ENCODE measurements at places on chromosomes 11 and 22.

DNA sequence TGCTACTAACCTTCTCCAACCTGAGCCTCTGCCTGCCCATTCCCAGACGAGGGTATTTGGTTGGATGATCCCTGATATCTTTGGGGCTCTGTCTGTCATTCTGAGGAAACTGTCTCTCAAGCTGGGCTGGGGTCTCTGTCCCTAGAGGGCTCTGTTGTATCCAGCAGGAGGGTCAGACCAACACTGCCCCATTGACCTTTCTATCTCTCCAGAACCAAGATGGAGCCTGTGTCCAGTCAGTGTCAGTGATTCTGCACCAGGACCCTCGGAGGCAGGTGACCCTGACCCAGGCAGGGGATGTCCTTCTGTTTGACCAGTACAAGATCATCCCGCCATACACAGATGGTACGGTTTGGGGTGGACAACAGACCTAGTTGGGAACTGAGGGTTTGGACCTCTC, 21.9 kb downstream of the OTOG start:
- no peak for DNase-seq

GRCh38 chr11:62241095-62241494, 944 bp upstream of the SCGB1D2 start:
- DNase-seq: no peak

GRCh38 chr22:37412495-37413250, 14.6 kb downstream of the ELFN2 start:
- DNase-seq: no peak

GRCh38 chr11:111733611-111734088, 32.5 kb downstream of the PPP2R1B start:
- DNase-seq: no peak

DNA sequence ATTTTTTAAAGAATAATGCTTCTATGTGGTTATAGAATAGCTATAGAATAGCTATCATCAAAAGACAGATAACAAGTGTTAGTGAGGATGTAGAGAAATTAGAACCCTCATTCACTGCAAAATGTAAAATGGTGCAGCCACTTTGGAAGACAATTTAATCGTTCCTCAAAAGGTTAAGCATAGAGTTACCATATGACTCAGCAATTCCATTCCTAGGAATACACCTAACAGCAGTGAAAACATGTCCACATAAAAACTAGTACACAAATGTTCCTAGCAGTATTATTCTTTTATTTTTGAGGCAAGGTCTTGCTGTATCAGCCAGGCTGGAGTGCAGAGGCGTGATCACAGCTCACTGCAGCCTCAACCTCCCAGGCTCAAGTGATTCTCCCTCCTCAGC, 34.0 kb downstream of the RTL6 start:
- DNase-seq: no peak

DNA sequence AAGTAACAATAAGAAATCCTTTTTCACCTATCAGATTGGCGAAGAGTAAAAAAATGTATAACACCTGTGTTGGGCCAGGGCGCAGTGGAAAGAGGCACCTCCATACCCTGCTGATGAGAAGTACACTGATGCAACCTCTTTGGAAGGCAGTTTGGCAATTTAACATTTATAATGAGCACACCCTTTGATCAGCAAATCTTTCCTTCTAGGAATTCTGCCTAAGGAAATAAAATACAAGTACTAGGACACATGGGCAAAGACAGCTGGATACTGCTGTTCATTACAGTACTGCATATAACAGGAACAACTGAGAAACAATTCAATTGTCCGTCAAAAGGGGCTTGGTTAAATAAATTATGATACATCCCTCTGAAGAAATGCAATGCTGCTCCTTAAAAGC, 110.1 kb downstream of the RPL27A start:
- no peak for DNase-seq

DNA sequence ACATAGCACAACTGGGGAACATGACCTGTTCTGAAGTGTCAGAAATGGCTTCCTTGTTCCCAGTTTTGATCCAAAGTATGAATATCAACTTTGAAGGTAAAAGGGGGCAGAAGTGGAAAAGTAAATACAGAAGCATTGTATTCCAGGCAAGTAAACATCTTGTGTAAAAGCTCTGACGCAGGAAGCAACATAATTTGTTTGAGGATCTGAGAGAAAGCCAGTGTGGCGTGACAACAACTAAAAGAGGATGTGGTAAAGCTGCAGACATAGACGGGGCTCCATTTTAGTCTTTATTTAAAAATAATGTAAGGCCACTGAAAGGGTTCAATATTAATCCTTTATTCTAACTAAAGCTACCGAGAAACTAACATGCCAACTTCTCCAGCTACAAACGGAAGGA, 310.2 kb downstream of the DLG2 start:
- DNase-seq: peak; percentile 33

DNA sequence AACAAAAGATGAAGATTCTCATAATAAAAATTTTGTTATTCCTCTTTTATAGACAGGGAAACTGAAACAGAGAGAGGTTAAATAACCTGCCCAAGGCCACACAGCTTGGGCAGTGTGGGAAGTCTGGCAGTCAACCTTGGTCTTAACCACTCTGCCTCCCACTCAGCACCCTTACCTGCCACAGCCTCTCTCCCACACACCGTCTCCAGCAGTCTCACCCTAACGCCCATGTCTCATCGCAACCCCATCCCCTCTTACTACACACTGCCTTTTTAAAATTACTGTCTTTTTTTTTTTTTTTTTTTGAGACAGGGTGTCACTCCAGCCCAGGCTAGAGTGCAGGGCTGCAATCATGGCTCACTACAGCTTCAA, 25.0 kb downstream of the ARRB1 start:
- no peak for DNase-seq

DNA sequence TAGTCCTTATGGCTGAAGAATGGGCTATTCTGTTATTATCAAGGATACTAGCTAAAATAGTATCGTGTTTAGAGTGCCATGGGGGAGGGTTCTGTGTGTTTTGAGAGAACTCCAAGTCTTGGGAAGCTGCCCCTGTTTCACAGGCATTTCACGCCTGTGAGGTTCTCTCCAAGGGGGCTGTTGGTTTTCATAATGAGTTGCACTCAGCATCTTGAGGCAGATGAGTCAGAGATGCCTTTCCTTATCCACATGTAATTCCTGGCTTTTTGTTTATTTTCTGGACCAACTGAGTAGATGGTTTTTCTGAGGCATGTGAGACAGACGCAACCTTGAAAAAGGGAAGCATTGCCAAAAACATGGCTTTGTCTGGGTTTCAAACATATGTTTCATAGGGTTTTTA, 203.7 kb downstream of the ARHGAP42 start:
- no peak for DNase-seq

- no peak for DNase-seq
These were observed 5.7 kb upstream of the TNFRSF13C start for GRCh38 chr22:41932353-41932752.

- no peak for DNase-seq
These were observed 2.7 kb downstream of the MAJIN start for GRCh38 chr11:64969209-64969608.

DNA sequence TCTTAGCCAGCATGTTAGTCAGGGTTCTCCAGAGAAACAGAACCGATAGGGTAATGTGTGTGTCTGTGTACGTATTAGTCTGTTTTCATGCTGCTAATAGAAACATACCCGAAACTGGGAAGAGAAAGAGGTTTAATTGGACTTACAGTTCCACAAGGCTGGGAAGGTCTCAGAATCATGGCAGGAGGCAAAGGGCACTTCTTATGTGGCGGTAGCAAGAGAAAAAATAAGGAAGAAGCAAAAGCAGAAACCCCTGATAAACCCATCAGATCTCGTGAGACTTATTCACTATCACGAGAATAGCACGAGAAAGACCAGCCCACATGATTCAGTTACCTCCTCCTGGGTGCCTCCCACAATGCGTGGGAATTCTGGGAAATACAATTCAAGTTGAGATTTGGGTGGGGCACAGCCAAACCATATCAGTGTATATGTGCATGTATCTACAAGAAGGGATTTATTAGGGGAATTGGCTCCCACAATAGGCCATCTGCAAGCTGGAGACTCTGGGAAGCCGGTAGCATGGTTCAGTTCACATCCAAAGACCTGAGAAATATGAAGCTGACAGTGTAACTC, 173.7 kb upstream of the NECTIN1 start:
- DNase-seq: no peak

DNA sequence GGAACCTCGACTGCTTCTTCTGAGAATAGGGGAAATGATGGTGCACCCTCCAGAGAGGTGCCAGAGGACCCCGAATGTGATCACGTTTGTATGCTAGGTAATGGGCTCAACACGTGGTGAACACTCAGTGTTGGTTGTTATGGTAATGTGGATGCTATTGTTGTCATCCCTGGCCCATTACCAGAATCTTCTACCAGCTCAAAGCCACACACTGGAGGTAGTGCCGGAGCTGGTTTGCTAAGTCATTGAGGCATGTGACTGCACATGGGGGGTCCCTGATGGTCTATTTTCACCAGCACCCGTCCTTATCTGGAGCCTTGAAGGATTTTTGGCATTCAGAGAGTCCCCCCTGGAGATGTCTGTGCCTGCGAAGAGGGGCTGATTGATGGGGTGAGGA, 119.1 kb upstream of the CD82 start:
- DNase-seq: no peak

- DNase-seq: no peak
These were observed 129.4 kb downstream of the CCDC34 start for GRCh38 chr11:27233654-27234042.

Data from KG1 (cell line).